Thymus (tissue), 14 donors: ENCODE measurements at places on chromosomes 3 and 15. TPM values are rescaled to one million over a fixed set of nuclear protein-coding genes. Genes with fewer than 3 reads are reported as not detected.

- H3K4me1 ChIP-seq, result peaks cover 62% of the 10 kb centered on the region
- H3K27ac ChIP-seq, result peak overlapping the region; percentile 81
- H3K36me3 ChIP-seq, result peaks cover 2% of the 10 kb centered on the region
- no peaks in the 10 kb centered on the region for H3K27me3 ChIP-seq
These were observed 36.8 kb downstream of the TRANK1 start for GRCh38 chr3:36907911-36908646.

DNA sequence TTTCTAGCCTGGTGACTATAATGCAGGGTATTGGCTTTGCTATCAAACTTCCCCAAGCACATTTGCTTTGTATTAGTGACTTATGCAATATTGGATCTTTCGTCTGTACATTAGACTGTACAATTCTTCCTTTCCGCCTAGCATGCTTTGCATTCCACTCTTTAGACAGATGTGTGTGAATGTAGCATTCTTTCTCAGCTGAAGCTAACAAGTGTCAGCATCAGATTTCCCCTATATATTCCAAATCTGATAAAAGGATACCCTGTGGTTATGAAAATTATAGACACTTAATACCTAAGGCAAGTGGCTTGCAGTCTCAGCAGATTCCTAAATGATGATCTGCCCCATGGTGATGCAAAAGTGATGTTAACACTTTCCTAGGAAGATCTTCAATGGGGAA is 360.1 kb downstream of the CNTN4 start:
- H3K36me3 ChIP-seq, result no peaks in the 10 kb centered on the region
- no peaks in the 10 kb centered on the region for H3K4me1 ChIP-seq
- H3K4me3 ChIP-seq, result no peak overlapping the region
- H3K27ac ChIP-seq, result no peak overlapping the region
- no peak for DNase-seq
- no peaks in the 10 kb centered on the region for H3K27me3 ChIP-seq

DNA sequence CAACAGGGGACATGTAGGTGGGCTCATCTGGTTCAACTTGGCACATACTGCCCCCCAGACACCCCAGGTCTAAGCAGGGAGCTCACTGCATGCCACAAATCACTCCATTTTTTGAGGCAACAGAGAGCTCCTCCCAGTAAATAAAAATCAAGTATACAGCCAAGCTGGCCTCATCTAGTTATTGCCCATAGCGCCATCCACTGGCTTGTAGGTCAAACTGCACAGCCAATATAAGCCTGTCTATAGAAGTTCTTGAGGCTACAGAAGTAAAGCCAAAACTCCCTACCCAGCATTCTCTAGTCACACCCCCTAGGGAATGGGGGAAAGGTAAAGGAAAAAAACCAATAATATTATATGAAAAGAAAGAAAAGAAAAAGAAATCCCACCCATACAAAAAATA is 453.7 kb downstream of the ZNF385D start:
- H3K4me3 ChIP-seq, result no peak overlapping the region
- no peaks in the 10 kb centered on the region for H3K4me1 ChIP-seq
- no peaks in the 10 kb centered on the region for H3K36me3 ChIP-seq
- no peak for DNase-seq
- no peak overlapping the region for H3K27ac ChIP-seq

The DPPA2 gene
- polyA plus RNA-seq, result 0.62 TPM

The SHC4 gene
- polyA plus RNA-seq, result 0.64 TPM

The LYZL4 gene
- 0.46 TPM for polyA plus RNA-seq

DNA sequence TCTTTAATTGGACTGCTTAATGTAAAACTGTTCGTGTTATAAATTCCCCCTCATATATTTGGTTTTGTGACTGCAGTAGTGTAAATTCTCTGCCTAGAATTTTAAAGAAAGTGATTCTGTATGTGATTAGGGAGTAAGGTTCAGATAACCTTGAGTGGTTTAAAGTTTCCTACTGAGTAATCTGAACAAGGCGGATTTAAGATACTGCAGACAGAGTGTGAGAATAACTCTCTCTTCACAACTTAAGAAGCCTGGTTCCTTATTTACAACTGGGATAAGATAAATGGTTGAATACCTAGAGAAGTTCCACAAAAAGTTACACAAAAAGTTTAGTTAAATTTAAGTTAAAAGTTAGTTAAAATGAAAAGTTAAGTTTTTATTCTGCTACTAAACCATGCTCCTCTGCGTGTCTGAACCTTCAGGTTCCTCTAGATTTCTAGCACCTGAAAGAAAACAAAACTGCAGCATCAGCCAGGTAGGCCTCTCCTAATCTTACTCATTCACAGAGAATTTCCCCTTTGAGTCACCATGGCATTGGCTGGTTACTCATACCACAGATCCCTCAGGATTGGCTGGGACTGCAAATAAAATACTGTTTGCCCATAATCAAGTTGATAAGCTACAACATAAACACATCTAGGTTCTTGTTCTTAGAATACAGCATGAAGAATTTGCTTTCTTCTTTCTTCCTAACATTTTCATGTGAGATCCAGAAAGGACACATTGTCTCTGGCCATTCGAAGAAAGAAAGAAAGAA is at the start of gene ARL14:
Gene ARL14, plus strand, starts transcription at position 614 of the 757 bp plus-strand sequence. CDS start 187 bp downstream, outside the sequence.
- H3K27ac ChIP-seq, result no peak within 1 kb of the TSS
- H3K4me3 ChIP-seq, result no peak within 1 kb of the TSS
- no peaks in the 10 kb centered on the region for H3K27me3 ChIP-seq
- no peaks in the 10 kb centered on the region for H3K36me3 ChIP-seq
- DNase-seq, result no peak

The GHSR gene
- not detected for polyA plus RNA-seq

GRCh38 chr3:181851063-181851462 is 139.3 kb downstream of the SOX2 start:
- no peaks in the 10 kb centered on the region for H3K4me1 ChIP-seq
- DNase-seq, result no peak
- no peak overlapping the region for H3K27ac ChIP-seq

DNA sequence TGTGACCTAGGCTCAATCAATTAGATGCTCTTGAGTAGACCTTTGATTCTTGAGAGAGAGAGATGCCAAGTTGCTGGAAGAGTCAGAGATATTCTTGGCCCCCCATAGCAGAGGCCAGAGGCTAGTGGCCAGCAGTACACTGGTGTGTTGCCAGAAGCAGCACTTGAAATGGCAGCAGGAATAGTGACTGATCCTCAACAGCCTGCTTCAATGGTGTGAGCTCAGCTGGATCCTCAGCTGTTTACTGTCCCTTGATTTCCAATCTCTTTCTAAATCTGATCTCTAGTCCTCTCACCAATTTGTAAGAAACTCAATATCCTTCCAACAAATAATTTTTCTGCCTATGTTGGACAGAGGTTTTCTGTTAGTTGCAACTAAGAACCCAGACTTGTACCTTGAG is 170.3 kb upstream of the CCDC54 start:
- H3K4me3 ChIP-seq, result no peak overlapping the region
- H3K27ac ChIP-seq, result no peak overlapping the region
- no peaks in the 10 kb centered on the region for H3K4me1 ChIP-seq
- no peaks in the 10 kb centered on the region for H3K27me3 ChIP-seq

DNA sequence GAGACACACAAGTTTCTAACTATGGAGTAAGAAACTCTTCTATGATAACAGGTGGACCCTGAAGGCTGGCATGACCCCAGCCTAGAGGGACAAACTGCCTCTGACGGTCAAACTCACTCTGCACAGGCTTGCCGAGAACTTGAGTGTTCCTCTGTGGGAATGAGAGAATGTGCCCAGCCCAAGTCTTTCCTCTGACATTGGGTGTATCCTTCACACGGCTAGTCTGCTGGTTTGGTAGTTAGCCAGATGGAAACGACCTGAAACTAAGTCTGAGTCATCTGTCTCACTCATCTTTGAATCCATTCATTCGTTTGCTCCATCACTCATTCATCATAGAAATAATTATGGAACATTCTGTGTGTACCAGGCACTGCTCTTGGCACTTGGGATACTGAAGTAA is 198.4 kb downstream of the ATP10A start:
- no peak overlapping the region for H3K4me3 ChIP-seq
- no peak overlapping the region for H3K27ac ChIP-seq
- H3K4me1 ChIP-seq, result no peaks in the 10 kb centered on the region

The SLC26A6 gene
- polyA plus RNA-seq, result 24.7 TPM

GRCh38 chr15:52819253-52819652 is 29.1 kb upstream of the ONECUT1 start:
- H3K36me3 ChIP-seq, result no peaks in the 10 kb centered on the region
- H3K27ac ChIP-seq, result no peak overlapping the region
- no peak overlapping the region for H3K4me3 ChIP-seq
- H3K27me3 ChIP-seq, result no peaks in the 10 kb centered on the region
- no peak for DNase-seq

- no peak overlapping the region for H3K27ac ChIP-seq
- no peak overlapping the region for H3K4me3 ChIP-seq
- no peaks in the 10 kb centered on the region for H3K36me3 ChIP-seq
- no peaks in the 10 kb centered on the region for H3K27me3 ChIP-seq
- no peaks in the 10 kb centered on the region for H3K4me1 ChIP-seq
These were observed 822.4 kb upstream of the CADM2 start for GRCh38 chr3:84136425-84136824.

- H3K27ac ChIP-seq, result no peak overlapping the region
- no peaks in the 10 kb centered on the region for H3K27me3 ChIP-seq
- H3K36me3 ChIP-seq, result no peaks in the 10 kb centered on the region
- DNase-seq, result no peak
These were observed 390.7 kb downstream of the EFHB start for GRCh38 chr3:19543212-19543841.

The SLC27A2 gene
- polyA plus RNA-seq, result 1.4 TPM

GRCh38 chr3:192577271-192577670 is 150.1 kb downstream of the FGF12 start:
- H3K4me3 ChIP-seq, result no peak overlapping the region
- no peak for DNase-seq
- H3K4me1 ChIP-seq, result no peaks in the 10 kb centered on the region
- H3K27ac ChIP-seq, result no peak overlapping the region
- no peaks in the 10 kb centered on the region for H3K36me3 ChIP-seq
- no peaks in the 10 kb centered on the region for H3K27me3 ChIP-seq

The KLHDC8B gene
- 24.4 TPM for polyA plus RNA-seq

The IL16 gene
- polyA plus RNA-seq, result 64.1 TPM

- H3K27me3 ChIP-seq, result no peaks in the 10 kb centered on the region
- H3K36me3 ChIP-seq, result peaks cover 20% of the 10 kb centered on the region
- H3K4me3 ChIP-seq, result no peak overlapping the region
- no peak for DNase-seq
These were observed 6.5 kb downstream of the NT5DC2 start for GRCh38 chr3:52527039-52527731.

DNA sequence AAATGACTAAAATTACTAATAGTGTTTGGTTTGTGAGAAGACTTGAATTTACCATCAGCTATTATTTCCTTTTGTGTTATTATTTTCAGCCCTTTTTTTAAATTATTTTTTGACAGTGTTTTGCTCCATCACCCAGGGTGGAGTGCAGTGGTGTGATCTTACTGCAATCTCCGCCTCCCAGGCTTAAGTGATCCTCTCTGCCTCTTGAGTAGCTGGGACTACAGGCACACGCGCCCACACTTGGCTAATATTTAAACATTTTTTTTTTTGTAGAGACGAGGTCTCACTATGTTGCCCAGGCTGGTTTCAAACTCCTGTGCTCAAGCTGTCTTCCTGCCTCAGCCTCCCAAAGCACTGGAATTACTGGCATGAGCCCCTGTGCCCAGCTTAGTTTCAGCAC is 31.7 kb upstream of the UTS2B start:
- H3K27me3 ChIP-seq, result no peaks in the 10 kb centered on the region
- H3K27ac ChIP-seq, result no peak overlapping the region
- H3K4me1 ChIP-seq, result no peaks in the 10 kb centered on the region
- no peak for DNase-seq
- H3K4me3 ChIP-seq, result no peak overlapping the region
- peaks cover 19% of the 10 kb centered on the region for H3K36me3 ChIP-seq

The TMC3 gene
- polyA plus RNA-seq, result 0.07 TPM

DNA sequence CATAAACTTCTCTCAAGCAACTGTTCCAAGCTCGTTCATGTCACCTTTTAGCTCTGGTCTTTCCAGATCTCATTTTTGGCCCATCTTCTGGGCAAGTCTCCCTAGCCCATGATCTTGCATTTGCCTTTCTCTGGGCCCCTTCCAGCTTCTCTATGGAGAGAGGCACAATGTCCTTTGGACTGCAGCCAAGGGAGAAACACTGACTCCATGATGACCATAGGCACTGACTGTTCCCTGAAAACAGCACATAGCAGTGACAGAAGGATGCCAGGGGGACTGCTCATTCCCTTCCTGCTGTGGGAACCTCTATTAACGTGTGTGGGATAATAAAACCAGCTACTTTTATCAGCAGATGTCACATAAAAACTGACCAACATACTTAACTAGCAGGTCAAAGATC is 60.3 kb downstream of the STRIT1 start:
- H3K36me3 ChIP-seq, result no peaks in the 10 kb centered on the region
- no peak overlapping the region for H3K27ac ChIP-seq
- H3K4me3 ChIP-seq, result no peak overlapping the region
- H3K27me3 ChIP-seq, result no peaks in the 10 kb centered on the region
- DNase-seq, result no peak
- H3K4me1 ChIP-seq, result no peaks in the 10 kb centered on the region

- no peak overlapping the region for H3K4me3 ChIP-seq
- H3K4me1 ChIP-seq, result no peaks in the 10 kb centered on the region
- no peak for DNase-seq
- H3K36me3 ChIP-seq, result no peaks in the 10 kb centered on the region
- H3K27ac ChIP-seq, result no peak overlapping the region
These were observed 130.9 kb upstream of the TNIK start for GRCh38 chr3:171591070-171591469.

GRCh38 chr3:193910886-193911738 is 224.8 kb upstream of the HES1 start:
- DNase-seq, result peak; percentile 16
- no peak overlapping the region for H3K4me3 ChIP-seq
- H3K27ac ChIP-seq, result peak overlapping the region; percentile 47
- no peaks in the 10 kb centered on the region for H3K27me3 ChIP-seq

The GPR27 gene
- 1.7 TPM for polyA plus RNA-seq

GRCh38 chr3:171204942-171205341 is 178.4 kb upstream of the SLC2A2 start:
- H3K4me1 ChIP-seq, result no peaks in the 10 kb centered on the region
- DNase-seq, result no peak
- no peaks in the 10 kb centered on the region for H3K27me3 ChIP-seq

DNA sequence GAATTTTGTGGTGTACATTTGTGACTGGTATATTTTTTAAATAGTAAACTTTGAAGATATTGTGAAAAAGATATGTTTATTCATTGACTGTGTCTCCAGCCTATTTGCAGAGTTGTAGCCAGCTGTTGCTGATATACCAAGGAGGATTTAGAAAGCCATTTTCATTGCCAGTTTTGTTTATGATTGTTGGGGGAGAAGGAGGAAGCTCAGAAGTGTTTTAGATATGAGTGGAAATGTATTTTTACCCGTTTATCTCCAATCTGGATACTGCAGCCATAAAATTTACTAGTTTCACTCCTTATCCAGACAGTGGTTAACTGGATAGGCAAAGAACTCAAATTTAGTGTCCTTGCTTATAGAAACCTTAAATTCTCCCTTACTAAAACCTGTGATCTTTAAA is 18.8 kb downstream of the ATP11B start:
- no peak for DNase-seq
- no peak overlapping the region for H3K4me3 ChIP-seq

The MYRIP gene
- 1.6 TPM for polyA plus RNA-seq

The COLQ gene
- 6.2 TPM for polyA plus RNA-seq

The IL17RD gene
- polyA plus RNA-seq, result 0.37 TPM

The NEK4 gene
- polyA plus RNA-seq, result 9.5 TPM

GRCh38 chr3:32261545-32261944 is 23.1 kb downstream of the CMTM8 start:
- H3K27me3 ChIP-seq, result no peaks in the 10 kb centered on the region
- H3K4me3 ChIP-seq, result no peak overlapping the region
- H3K4me1 ChIP-seq, result peaks cover 6% of the 10 kb centered on the region
- no peak for DNase-seq
- no peaks in the 10 kb centered on the region for H3K36me3 ChIP-seq
